Suprapubic skin (tissue), 4 donors: ENCODE measurements at places on chromosomes 5 and 9. TPM values are rescaled to one million over a fixed set of nuclear protein-coding genes. Genes with fewer than 3 reads are reported as not detected.

- DNase-seq = no peak
Observed at GRCh38 chr9:2691212-2691611, 26.1 kb upstream of the KCNV2 start.

The DPP7 gene
- 71.4 TPM for total RNA-seq

GRCh38 chr5:82466986-82467561, 188.9 kb upstream of the RPS23 start:
- no peak for DNase-seq

The SLC4A9 gene
- not detected for total RNA-seq

The BTNL3 gene
- total RNA-seq = not detected

GRCh38 chr5:57302643-57303042, 128.8 kb downstream of the GPBP1 start:
- no peak for DNase-seq

The TSSK1B gene
- total RNA-seq = 0.42 TPM

The OMD gene
- 2.8 TPM for total RNA-seq

The BTNL9 gene
- total RNA-seq = 13.4 TPM

GRCh38 chr5:180069589-180070247, 1.8 kb downstream of the RNF130 start:
- DNase-seq = no peak

- DNase-seq = no peak
Observed at GRCh38 chr5:138371454-138371853, 19.0 kb downstream of the KDM3B start.

- DNase-seq = no peak
Observed at GRCh38 chr5:135133698-135134515, 99.9 kb upstream of the PITX1 start.

GRCh38 chr5:83583859-83584258, 112.3 kb downstream of the VCAN start:
- no peak for DNase-seq

The TMEM215 gene
- total RNA-seq = not detected

GRCh38 chr5:149210225-149210624, 61.4 kb upstream of the AFAP1L1 start:
- DNase-seq = no peak

The KLHL3 gene
- total RNA-seq = 1.2 TPM

The SUSD1 gene
- total RNA-seq = 8.2 TPM

The PRLR gene
- 18.6 TPM for total RNA-seq

DNA sequence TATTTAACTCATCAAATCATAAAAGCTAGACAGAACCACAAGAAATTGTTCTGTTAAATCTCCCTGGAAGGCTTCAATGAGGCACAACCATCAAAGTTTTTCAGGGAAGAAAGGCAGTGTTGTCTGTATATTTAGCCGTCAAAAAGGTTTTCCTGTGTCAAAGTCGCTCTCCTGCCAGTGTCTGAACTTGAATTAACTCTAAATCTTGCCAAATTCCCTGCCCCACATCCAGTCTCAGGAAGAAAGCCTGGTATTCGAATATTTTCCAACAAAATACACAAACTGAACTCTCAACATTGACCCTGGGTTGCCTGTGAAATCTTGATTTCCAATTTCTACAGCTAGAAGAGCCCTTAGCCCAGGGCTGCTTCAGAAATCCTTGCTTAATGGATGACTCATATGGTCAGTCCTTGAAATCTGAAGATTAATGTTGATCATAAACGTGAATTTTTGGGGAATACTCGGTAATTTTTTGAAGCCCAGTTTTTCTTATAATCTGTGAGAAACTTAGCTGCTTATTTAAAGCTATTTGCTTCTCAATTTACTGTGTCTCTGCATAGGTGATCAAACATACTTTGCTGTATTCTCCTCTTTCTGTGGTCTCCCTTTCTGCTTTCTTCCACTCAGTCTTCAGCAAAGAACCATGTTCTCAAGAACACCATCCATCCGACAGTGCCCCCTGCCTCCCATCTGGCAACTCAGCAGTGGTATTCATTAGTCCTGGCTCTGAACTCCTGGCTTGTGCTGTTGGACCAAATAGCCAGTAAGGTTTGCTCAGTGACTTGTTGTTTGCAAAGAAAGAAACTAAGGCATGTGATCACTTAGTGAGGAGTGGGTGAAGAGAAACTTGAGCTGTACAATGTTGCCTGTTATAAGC, 58.9 kb downstream of the NREP start:
- no peak for DNase-seq

The F2RL2 gene
- 1.9 TPM for total RNA-seq

DNA sequence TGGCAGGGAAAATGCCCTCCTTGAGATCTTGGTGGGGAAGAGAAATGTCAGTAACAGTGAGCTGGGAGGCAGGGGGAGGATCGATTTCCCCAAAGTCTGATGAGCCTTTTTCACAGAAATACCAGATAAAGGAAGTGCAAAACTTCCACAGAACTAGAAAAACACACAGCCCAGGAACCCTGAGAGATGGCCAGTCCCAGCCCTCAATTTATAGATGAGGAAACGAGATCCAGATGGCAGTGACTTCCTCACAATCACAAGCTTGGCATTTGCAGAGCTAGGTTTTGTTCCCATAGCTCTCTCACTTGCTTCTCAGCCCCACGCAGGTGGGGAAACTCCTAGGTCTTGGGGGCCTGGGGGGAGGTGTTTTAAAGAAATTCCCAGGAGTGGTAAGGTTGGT, 3.8 kb upstream of the GGTA1 start:
- DNase-seq = no peak

The FAM153A gene
- 8.2 TPM for total RNA-seq

DNA sequence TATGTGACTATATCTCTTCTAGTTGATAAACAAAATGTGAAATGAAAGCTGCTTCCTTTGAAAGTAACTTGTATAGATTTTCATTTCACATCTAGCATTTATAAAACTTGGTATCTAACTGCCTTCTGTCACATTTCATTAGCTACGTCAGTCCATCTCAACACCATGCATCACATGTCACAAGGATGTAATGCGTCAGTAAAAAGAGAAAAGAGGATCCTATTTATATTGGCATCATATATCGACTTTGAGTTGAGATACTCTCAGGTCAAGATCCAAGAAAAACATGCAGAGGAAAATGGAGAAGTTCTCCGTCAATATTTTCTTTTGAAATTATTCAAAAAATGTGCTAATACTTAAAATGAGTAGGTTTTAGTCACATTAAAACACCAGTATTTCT, 1211.2 kb downstream of the EFNA5 start:
- no peak for DNase-seq

- no peak for DNase-seq
Observed at GRCh38 chr9:4832786-4833579, 40.2 kb downstream of the RCL1 start.

- no peak for DNase-seq
Observed at GRCh38 chr5:61790678-61791077, 458.6 kb downstream of the ZSWIM6 start.

DNA sequence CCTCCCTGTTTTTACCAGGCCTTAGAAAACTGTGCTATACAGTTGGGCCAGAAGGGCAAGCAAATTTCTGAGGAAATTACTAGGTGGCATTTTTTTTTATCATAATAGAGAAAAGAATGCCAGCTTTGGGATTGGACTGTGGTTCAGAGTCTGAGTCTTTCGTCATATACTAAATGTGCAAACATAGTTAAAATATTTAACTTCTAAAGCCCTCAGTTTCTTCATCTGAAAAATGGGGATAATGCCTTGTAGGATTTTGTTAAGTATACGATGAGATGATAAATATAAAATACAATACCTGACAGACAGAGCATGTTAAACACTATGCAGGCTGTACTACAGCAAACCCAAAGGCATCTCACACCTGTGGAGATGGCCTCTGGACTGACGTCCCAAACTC, 87.3 kb upstream of the GRHPR start:
- DNase-seq = no peak

GRCh38 chr9:38024036-38024681, 44.9 kb downstream of the SHB start:
- DNase-seq = no peak

DNA sequence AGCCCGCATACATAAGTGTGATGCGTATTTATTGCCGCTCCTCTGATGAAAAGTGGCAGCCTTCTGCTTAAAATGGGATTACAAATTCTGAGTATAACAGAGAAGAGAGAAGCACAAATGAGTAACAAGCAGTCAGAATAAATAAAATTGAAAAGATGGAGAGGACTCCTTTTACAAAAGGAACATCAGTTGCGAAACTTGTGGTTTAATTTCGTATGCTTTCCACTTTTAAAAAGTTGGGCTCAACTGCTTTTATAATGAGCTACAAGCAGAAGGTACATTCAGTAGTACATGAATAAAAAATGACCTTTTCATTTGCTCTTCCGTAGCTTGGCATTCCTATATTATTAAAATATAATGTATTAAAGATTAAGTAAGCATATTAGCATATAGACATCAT, 320.0 kb downstream of the FBXL17 start:
- DNase-seq = no peak

DNA sequence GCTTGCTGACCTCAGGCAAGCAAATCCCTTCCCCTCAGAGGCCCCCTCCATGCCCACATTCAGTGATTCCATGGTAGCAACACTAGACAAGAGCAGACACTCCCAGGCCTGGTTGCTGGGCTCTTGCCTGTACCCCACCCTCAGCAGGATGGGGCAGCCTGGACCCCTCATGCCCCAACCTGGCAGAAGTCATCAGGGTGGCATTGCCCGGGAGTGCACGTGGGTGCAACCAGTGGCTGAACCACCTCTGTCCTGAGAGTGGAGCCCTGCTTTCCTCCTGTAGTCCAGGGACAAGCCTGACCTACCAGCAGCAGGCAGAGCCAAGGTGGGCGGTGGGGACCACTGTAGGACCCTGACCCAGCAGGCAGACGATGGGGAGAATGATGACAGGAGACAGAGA, 65.8 kb upstream of the TBC1D2 start:
- DNase-seq = no peak

DNA sequence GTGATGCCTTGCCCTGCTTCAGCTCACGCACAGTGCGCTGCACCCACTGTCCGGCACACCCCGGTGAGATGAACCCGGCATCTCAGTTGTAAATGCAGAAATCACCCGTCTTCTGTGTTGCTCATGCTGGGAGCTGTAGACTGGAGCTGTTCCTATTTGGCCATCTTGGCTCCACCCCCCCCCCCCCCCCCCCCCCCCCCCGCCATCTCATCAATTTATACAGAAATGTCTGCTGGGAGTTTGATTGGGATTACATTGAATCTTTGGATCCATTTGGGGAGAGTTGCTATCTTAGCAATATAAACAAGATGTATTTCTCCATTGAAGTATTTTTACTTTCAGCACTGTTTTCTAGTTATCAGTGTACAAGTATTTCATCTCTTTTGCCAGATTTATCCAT, 55.2 kb downstream of the RIC1 start:
- DNase-seq = no peak

GRCh38 chr5:6601271-6601670, 31.6 kb downstream of the NSUN2 start:
- DNase-seq = no peak

DNA sequence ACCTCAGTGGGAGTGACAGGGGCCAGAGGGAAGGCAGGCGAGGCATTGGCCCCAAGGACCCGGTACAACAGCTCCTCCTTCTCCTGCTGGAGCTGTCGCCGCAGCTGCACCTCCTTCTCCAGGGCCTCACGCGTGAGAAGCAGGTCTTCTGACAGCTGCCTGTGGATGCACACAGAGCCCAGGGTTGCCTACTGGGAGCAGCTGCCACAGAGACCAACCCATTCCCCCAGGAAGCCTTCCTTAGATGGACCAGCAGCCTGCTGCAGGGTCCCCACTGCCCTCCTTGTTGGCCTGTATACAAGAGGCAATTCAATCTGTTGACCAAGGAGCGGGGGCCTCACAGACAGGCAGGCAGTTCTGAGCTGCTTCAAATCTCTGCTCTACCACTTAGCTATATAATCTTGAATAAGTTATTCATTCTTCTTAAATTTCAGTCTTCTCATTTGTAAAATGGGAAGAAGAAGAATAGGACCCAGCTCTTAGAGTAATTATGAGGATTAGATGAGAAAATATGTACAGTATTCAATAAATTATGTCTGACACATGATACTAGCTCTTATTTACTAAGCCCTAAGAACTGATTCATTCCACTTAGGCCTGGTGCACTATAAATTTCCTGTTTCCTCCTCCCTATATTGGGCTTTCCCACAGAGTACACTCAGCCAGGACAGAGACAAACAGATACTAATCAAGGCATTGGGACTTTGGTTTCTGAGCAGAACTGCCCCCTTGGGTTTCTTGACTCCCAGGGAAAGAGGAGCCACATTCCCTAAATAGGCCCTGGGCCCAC, 26.1 kb upstream of the ANXA6 start:
- peak; percentile 44 for DNase-seq

The PCSK1 gene
- total RNA-seq = 1.4 TPM

The ORM1 gene
- 59.2 TPM for total RNA-seq

DNA sequence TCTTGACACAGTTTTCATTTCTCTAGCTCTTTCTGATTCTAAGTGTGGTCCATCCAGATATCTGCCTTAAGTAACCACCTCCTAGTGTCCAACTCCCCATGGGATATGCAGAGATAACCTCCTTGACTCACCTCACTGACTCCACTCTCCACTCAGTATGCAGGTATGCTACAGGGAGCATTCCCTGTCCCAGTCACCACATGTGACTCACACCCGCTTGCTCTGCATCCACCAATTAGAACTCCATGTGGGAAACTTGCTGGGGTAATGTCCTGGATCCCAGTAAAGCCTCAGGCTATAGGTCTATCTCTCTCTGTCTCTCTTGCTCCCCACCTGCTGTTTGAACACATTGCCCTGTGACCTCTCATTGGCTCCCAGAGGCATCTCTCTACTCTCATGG, 563.9 kb downstream of the HTR1A start:
- no peak for DNase-seq

DNA sequence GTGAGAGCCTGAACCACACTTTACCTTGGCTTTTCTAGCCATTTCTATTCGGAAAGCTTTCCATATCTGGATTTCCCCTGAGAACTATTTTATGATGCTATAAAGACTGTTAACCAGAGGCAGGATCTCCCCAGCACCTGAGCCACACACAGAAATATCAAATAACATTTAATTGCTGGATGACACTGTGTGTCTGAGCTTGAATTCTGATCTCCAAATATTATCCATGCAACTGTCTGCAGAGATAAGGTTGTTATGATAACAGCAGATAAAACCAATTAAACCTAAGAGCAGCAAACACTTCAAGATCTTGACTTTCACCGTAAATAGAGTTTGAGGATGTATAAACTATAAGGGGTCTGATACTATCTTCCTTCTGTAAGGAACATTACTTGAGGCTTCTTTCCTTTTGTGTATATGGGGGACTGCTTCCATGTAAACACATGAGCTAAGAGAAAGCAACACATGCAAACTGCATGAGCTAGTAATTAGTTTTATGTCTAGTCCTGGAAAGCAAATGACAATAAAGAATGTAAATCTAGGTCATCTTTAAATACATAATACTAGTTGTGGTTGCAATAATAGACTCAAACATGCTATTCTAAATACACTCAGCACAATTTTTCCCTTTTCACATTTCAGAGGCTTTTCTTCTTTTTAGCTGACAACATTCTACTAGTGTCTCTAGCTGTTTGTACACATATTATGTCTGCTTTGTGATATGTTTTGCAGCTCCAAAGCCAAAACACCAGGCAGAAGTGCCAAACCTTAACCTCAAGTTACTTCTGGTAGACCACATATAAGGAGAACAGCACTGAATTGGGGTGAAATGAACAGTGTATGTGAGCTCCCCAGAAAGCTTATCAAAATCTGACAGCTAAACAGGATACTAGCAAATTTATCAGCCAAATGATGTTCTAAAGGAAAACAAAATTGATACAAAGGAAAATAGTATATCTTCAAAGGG, 136.5 kb downstream of the EFNA5 start:
- no peak for DNase-seq
